ENCODE measurements at places on chromosomes 13 and 19.
A peak's percentile ranks its signal among the peaks of the same experiment; 100 is the strongest.

DNA sequence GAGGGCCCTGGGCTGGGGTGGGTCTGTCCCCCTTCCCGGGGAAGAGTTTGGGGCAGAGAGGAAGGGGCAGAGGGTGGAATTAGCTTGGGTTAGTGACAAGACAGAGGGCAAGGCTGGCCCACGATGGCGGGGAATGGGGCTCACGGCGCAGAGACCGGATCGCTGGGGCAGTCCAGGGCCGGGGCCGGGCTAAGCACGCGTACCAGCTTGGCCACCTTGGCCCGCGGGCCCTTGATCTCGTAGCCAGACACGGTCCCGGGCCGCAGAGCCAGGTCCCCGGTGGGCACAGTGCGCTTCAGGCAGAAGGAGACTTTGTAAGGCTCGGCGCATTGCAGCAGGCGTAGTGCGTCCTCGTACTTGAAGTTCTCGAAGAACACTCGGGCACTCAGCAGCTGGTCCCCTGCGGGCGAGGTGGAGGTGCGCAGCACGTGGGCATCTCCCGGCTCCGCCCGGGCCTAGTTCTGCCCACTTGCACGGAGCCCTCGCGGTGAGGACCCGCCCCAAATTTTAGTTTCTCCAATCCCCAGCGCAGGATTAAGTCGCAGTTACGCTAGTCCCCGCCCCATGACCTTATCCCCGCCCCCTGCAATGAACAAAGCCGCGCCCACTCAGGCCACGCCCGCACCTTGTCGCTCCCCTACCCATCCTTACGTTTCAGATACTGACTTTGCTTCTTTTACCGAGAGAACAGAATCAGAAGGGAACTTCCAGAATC, 8.6 kb upstream of the HIPK4 start:
- no peak for DNase-seq

GRCh38 chr13:102648046-102648445, 46.8 kb downstream of the METTL21C start:
- no peak for DNase-seq

DNA sequence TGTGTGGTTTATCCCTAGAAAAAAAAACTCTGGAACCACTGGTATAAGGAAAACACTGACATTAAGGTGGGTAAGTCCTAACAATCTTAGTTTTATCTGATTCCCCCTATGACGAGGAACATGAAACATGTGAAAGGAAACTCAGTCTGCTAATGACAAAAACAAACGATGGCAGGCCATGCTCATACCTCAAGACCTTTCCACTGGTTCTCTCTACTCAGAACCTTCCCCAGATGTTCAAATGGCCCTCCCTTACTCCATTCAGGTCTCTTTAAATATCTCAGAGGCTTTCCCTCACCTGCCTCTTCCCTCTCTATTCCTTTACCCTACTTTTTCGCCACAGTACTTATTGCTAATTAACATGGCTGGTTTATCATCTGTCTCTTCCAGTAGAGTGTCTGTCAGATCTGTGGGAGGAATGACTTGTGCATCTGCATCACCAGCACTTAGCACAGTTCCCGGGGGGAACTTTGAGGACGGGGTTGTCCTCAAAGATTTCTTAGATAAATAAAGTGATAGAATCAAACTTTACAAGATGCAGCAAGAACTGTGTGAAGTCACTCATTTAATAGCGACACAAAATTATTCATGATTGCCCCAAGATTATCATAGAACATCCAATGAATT, 1.5 kb downstream of the TUBGCP3 start:
- DNase-seq = no peak

DNA sequence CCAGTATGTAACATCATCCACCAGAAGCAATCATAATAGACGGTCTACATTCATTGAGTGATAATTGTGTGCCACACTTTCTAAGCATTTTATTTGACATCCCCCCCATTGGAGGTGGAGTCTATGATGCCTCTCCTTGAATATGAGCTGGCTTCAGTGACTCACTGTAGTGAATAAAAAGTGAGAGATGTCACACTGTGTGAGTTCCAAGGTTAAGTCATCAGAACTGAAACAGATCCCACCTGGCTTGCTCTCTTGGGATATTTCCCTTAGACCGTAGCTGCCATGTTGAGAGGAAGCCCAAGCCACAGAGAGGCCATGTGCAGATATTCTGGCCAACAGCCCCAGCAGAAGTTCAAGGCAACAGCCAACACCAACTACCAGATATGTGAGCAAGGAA, 12.6 kb downstream of the RTBDN start:
- no peak for DNase-seq

DNA sequence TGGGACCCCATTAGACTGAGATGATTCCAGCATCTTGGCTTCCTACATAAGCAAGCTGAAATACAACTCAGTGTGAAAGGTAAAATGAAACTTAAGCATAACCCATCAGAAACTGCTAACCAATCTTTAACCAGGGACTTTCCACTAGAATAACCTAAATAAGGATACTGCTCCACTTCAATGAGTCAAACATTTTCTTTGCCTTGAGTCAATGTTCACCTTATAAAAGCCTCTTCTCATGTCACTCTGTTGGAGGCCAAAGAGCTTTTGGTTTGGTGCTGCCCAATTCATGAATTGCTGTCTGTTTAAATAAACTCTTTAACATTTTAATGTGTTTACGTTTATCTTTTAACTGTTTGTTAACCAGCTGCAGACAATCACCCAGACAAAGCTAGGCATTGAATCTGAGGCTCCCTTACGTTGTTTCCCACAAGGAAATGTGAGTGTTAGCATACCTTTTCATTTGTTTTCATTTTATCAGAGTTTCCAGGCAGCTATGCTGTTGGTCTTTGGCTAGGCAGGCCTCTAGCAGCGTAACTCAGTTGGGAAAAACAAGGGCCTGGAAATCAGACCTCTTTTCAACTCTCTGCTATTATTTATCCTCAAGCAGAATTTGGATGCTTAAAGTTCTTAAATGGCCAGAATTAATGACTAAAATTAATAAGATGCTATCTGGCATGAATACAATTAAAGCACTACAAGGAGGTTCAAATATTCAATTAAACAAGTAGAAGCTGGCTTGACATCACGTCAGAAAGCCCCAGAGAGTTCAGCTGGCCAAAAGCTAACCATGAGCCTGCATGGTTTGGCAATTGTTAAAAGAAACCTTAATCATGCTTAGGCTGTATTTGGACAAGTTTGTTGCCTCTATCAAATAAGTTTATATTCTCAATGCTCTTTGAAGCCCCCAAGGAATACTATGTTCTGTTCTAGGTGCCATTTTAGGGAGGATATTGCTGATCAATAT, 200.2 kb downstream of the DCLK1 start:
- DNase-seq = no peak

DNA sequence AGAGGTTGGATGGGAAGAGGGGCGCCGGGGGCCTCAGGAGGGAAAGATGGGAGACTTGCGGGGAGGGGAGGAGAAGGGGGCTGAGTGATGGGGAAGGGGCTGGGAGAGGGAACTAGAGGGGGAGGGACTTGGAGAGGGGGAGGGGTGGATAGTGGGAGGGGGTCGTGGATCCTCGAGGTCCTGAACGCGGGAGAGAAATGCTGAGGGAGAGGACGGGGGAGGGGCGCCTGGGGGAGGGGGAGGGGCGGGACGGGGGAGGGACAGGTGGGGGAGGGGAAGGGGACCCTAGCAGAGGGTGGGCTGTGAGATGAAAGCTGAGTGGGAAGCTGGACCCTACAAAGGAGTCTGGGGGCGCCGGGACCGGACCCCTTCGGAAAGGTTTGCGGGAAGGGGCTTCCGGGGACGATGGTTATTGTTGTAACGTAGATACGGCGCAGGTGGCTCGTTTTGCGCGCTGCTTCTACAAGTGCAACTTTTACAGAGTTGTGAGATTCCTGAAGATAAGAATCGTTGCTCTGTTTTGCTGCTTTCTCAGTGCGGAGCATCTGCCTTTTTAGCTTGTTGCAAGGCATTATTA, 418 bp downstream of the ZNF444 start:
- peak; percentile 76 for DNase-seq

- no peak for DNase-seq
Observed at GRCh38 chr19:18633321-18633720, 3.5 kb upstream of the KLHL26 start.

DNA sequence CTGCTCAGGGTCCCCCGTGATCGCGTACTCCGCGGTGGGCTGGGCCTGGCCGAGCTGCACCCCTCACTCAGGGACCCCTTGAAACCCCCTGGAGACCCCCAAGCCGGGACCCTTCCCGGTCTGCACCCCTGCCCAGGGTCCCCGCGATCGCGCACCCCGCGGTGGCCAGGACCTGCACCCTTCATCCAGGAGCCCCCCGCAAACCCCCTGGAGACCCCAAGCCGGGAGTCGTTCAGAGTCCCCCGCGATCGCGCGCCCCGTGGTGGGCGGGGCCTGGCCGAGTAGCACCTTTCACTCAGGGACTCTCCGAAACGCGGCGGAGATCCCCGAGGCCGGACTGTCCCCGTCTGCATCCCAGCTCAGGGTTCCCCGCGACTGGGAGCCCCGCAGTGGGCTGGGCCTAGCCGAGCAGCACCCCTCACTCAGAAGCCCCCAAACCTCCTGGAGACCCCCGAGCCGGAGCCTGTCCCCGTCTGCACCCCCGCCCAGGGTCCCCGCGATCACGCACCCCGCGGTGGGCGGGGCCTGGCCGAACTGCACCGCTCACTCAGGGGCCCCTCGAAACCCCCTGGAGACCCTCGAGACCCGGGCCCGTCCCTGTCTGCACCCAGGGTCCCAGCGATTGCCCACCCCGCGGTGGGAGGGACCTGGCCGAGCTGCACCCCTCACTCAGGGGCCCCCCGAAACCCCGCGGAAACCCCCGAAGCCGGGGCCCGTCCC, 748 bp downstream of the LMNB2 start:
- peak; percentile 52 for DNase-seq

DNA sequence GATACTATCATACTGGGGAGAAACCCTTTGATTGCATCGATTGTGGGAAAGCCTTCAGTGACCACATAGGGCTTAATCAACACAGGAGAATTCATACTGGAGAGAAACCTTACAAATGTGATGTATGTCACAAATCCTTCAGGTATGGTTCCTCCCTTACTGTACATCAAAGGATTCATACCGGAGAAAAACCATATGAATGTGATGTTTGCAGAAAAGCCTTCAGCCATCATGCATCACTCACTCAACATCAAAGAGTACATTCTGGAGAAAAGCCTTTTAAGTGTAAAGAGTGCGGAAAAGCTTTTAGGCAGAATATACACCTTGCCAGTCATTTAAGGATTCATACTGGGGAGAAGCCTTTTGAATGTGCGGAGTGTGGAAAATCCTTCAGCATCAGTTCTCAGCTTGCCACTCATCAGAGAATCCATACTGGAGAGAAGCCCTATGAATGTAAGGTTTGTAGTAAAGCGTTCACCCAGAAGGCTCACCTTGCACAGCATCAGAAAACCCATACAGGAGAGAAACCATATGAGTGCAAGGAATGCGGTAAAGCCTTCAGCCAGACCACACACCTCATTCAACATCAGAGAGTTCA, 12.9 kb upstream of the ZNF470 start:
- no peak for DNase-seq

- no peak for DNase-seq
Observed at GRCh38 chr19:5338656-5339197, 1.9 kb downstream of the PTPRS start.

- DNase-seq = no peak
Observed at GRCh38 chr19:18978616-18979015, 37.6 kb upstream of the HOMER3 start.

DNA sequence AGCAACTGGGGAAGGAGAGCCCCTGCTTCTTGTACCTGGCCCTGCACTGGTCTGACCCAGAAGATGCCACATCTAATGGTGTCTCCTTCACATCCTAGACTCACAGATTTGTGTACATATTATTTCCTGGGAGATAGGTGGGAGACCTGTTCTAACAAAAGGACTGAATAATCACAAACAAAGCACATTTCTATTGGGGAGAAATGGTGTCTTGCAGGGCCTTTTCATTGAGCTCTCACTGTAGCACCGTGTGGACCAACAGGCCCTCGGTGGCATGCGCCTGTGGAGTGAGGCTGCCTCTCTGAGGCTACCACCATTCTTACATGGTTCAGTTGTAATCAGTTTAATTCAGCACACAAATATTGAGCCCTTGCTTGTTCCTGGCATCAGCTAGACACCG, 989 bp upstream of the SACS start:
- DNase-seq = no peak

DNA sequence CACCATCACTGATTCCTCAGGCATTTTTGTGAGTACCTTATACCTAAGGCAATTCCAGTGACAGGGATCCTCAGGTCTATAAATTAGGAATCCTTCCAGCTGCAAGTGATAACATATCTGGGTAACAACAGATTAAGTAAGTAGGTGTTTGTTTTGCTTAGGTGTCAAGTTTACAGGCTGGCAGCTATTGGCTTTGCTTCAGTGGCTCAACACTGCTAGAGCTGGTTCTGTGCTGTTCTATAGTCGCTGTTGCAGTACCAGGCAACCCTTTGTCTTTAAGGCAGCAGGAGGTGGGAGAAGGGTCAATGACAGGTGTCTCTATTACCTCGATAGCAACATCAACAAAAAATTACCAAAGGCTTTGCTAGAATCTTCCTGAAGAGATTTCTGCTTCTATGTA, 27.0 kb downstream of the SLC10A2 start:
- no peak for DNase-seq

DNA sequence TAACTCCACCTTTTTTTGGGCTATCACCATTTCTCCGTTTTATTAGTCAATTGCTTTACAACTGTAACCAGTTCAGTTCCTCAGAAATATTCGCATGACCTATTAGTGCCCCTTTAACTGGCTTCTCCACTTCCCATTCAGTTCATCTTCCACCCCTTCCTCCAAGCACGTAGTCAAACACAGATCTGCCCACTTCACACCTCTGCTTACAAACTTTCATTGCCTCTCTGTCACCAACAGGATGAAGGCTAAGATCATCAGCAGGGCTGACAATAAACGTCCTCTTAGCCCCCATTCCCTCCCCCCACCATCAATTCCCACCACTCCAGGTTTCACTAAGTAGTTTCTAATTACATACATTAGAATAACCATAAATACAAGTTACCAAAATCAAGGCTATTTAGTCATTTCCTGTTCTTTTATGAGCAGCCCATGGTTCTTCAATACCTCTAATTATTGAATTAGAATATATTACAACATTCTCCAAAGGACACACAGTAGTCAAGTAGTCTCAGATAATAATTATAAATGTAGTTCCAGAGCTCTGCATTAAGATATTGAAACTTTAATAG, 95.7 kb downstream of the SPRY2 start:
- no peak for DNase-seq

DNA sequence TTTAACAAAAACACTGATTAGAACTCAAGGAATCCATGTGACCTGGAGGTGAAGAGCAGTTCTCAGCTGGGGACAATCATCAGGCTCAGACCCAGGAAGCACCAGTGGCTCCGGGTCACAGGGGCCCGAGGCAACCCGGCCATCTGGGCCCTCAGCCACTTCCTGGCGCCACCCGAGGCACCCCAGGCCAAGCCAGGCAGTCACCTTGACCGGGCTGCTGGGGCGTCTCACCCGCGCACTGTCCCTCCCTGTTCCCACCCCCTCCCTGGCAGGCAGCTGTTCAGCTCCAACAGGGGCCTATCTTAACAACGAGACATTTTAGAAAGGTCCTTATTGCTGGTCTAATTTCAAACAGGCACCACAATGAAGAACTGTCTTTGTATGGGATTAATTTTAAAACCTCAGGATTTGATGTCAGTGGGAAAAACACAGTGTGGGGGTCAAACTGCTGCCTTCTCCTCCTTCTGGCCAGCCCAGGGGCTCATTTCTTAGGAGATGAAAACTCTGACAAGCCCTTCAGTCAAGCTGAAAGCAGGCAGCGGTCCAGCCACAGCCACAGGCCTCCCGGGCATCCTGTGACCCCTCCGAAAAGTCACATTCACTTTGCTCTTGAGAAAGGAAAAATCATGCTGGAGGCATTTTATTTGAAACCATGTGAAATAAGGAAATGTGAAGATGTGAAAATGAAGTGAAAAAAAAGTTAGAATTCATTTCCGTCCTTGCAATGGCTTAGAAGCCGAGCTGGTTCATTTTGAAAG, 83.3 kb downstream of the KCTD15 start:
- no peak for DNase-seq
